ENCODE measurements at places on chromosomes 4 and X. TPM values are rescaled to one million over a fixed set of nuclear protein-coding genes. Genes with fewer than 3 reads are reported as not detected.

GRCh38 chr4:95548738-95549245, at the start of gene UNC5C:
Gene UNC5C (minus strand): TSS chr4:95548973.
- no peak within 1 kb of the TSS for H3K27ac ChIP-seq
- peak; percentile 58 for DNase-seq
- H3K4me3 ChIP-seq = peak within 1 kb of the TSS; percentile 86

DNA sequence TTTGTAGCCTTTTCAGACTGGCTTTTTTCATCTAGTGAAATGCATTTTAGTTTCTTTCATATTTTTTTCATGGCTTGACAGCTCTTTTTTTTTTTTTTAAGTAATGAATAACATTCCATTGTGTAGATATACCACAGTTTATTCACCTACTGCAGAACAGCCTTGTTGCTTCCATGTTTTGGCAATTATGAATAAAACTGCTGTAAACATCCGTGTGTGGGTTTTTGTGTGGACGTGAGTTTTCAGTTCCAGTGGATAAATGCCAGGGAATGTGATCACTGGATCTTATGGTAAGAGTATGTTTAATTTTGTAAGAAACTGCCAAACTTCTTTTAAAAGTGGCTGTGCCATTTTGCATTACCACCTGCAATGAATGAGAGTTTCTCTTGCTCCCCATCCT, 160.8 kb downstream of the SOWAHB start:
- peaks cover 2% of the 10 kb centered on the region for H3K27me3 ChIP-seq
- no peaks in the 10 kb centered on the region for H3K36me3 ChIP-seq
- peaks cover 8% of the 10 kb centered on the region for H3K4me1 ChIP-seq
- DNase-seq = no peak
- H3K27ac ChIP-seq = no peak overlapping the region

GRCh38 chrX:6131287-6131686, 97.4 kb downstream of the NLGN4X start:
- H3K27me3 ChIP-seq = no peaks in the 10 kb centered on the region
- no peak for DNase-seq
- H3K4me1 ChIP-seq = no peaks in the 10 kb centered on the region
- H3K36me3 ChIP-seq = no peaks in the 10 kb centered on the region

- H3K36me3 ChIP-seq = peaks cover 47% of the 10 kb centered on the region
- no peak for DNase-seq
- H3K27ac ChIP-seq = no peak overlapping the region
These were observed 38.6 kb downstream of the ZNF827 start for GRCh38 chr4:145899886-145900460.

DNA sequence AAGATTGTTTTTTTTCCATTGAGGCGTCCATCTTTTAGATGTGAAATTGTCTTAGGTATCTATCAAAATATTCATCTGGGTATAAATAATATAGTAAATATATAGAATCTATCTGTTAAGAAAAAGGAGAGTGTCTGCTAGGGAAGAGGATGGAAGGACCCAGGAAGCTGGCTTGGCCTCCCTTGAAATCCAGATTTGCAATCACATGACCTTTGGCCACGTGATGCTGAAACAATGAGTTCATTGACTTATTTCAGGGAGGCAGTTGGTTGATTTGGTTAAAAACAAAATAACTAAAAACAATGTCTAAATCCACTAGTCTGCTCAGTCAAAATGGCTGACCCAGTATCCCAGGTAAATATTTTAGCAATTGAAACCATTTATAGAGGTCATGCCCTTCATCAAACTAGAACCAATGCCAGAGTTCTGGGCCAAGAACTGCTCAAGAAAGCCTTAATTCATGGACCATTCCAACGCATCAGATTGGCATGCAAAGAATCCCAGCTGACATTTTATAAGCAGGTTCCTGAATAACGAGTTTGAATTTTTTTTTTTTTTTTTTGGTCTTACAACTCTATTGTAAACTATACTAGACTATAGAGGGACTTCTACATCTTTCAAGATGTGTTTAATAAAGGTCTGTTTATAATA, 172.7 kb downstream of the MID1 start:
- no peaks in the 10 kb centered on the region for H3K4me1 ChIP-seq
- H3K36me3 ChIP-seq = no peaks in the 10 kb centered on the region
- no peak overlapping the region for H3K4me3 ChIP-seq
- H3K27me3 ChIP-seq = no peaks in the 10 kb centered on the region

GRCh38 chrX:14777525-14777924, 95.3 kb downstream of the FANCB start:
- H3K4me3 ChIP-seq = no peak overlapping the region
- no peak overlapping the region for H3K27ac ChIP-seq
- DNase-seq = no peak
- no peaks in the 10 kb centered on the region for H3K4me1 ChIP-seq
- no peaks in the 10 kb centered on the region for H3K36me3 ChIP-seq

DNA sequence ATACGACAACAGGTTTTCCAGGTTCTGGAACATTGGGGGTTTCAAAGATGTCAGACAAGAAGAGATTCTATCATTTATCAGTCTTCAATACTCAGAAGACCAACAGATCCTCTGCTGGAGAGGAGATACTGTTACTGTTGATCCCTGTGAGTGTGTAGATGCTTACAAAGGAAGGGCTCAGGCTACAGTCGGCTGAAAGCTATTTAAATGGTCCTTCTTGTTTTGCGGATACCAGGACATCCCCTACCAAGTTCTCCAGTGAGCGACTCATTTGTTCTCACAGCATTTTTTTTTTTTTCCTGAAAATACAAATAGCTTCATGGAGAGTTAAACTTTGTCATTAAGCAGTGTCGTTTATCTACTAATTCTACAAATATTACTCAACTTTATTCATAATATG, 201.6 kb downstream of the CAMK2D start:
- H3K27me3 ChIP-seq = no peaks in the 10 kb centered on the region
- H3K36me3 ChIP-seq = peaks cover 33% of the 10 kb centered on the region

DNA sequence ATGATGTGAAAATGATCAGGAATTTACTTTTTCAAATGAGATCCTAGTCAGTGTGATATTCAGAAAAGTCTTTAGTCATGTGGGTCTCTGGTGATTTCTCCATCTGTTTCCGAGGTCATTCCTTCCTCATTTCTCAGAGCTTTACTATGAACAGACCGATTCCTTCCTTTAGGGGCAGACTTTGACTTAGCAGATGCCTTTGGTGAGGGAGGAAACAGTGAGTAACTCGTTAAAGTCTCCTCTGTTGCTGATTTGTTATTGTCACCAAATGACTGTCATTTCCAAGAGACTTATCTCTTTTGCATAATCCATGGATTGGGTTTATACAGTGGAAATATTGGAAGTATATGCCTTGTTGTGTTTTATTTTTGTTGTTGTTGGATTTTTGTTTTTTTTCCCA, 76.2 kb upstream of the CD99 start:
- peaks cover 74% of the 10 kb centered on the region for H3K36me3 ChIP-seq
- H3K27me3 ChIP-seq = no peaks in the 10 kb centered on the region
- H3K4me1 ChIP-seq = peaks cover 46% of the 10 kb centered on the region
- DNase-seq = no peak
- peak overlapping the region; percentile 39 for H3K4me3 ChIP-seq

GRCh38 chr4:1763550-1764080, 29.5 kb upstream of the FGFR3 start:
- H3K27ac ChIP-seq = no peak overlapping the region
- H3K27me3 ChIP-seq = peaks cover 23% of the 10 kb centered on the region
- peaks cover 8% of the 10 kb centered on the region for H3K4me1 ChIP-seq

GRCh38 chrX:56783450-56783831, 54.4 kb downstream of the NBDY start:
- H3K4me1 ChIP-seq = peaks cover 28% of the 10 kb centered on the region
- no peaks in the 10 kb centered on the region for H3K27me3 ChIP-seq
- peaks cover 4% of the 10 kb centered on the region for H3K36me3 ChIP-seq
- no peak overlapping the region for H3K4me3 ChIP-seq
- H3K27ac ChIP-seq = no peak overlapping the region
- DNase-seq = no peak

DNA sequence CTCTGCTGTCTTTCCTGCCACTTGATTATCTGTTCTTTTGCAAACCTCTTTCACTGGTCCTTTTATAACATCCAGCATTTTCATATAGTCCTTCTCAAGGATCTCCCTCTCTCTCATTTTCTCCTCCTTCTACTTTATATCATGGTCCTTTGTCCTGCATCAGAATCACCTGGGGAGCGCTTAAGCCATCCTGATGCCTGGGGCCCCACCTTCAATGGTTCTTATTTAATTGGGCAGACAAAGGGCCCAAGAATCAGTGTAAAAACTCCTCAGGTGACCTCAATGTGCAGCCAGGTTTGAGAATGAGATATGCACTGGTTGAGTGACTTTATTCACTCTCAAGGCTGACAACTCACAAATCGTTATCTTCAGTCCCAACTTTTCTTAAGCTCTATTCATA, 283.9 kb downstream of the UNC5C start:
- H3K27ac ChIP-seq = no peak overlapping the region
- no peak overlapping the region for H3K4me3 ChIP-seq
- no peak for DNase-seq
- no peaks in the 10 kb centered on the region for H3K36me3 ChIP-seq
- H3K4me1 ChIP-seq = no peaks in the 10 kb centered on the region
- no peaks in the 10 kb centered on the region for H3K27me3 ChIP-seq

GRCh38 chr4:122450847-122451246, 5.7 kb downstream of the IL2 start:
- H3K27me3 ChIP-seq = no peaks in the 10 kb centered on the region
- peaks cover 24% of the 10 kb centered on the region for H3K4me1 ChIP-seq
- peak overlapping the region; percentile 74 for H3K4me3 ChIP-seq
- H3K36me3 ChIP-seq = peaks cover 54% of the 10 kb centered on the region
- DNase-seq = peak; percentile 69

DNA sequence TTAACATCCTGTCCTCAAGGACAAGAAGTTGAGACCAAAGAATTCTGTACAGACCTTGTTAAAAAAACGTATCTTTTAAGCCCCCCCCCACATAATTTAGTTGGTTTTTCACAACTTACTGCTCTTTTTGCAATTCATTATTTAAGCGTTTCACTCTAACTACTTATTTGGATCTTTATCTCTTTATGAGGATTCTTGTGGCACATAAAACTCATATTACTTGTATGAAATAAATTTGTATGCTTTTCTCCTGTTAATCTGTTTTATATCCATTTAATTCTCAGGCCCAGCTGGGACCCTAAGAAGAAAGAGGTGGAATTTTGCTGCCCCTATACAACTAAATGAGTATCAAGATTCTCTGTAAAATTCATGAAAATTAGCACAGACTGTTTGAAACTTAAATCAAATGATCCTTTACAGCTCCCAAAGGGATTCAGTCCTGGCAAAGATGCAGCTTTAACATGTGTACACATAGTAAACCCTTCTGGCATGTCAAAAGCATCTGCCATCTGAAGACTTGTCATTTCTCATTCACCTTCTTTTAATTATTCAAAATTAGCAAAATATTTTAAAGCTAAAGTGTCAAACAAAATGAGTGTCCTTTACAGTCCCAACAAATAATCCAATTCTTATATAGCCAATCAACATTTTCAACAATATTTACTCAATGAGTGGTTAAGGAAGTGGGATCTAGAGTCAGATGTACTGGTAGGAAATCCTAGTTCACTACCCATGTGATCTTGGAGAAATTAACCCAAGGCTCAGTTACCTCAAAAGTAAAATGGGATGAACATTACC, 17.7 kb downstream of the ARAP2 start:
- H3K4me3 ChIP-seq = no peak overlapping the region
- H3K4me1 ChIP-seq = peaks cover 31% of the 10 kb centered on the region
- DNase-seq = no peak

GRCh38 chr4:72591547-72592454, 22.8 kb upstream of the ADAMTS3 start:
- DNase-seq = no peak
- H3K4me1 ChIP-seq = no peaks in the 10 kb centered on the region
- no peak overlapping the region for H3K4me3 ChIP-seq
- no peaks in the 10 kb centered on the region for H3K36me3 ChIP-seq
- H3K27me3 ChIP-seq = no peaks in the 10 kb centered on the region

- H3K27me3 ChIP-seq = no peaks in the 10 kb centered on the region
- peak; percentile 81 for DNase-seq
These were observed 64.6 kb downstream of the COX7B2 start for GRCh38 chr4:46844325-46844917.

- no peak overlapping the region for H3K27ac ChIP-seq
- H3K27me3 ChIP-seq = no peaks in the 10 kb centered on the region
- H3K4me1 ChIP-seq = no peaks in the 10 kb centered on the region
- H3K4me3 ChIP-seq = no peak overlapping the region
- H3K36me3 ChIP-seq = no peaks in the 10 kb centered on the region
- DNase-seq = no peak
These were observed 962.0 kb downstream of the CCSER1 start for GRCh38 chr4:91089178-91089577.

- DNase-seq = no peak
- H3K36me3 ChIP-seq = no peaks in the 10 kb centered on the region
- H3K27me3 ChIP-seq = no peaks in the 10 kb centered on the region
- H3K4me1 ChIP-seq = no peaks in the 10 kb centered on the region
- H3K4me3 ChIP-seq = no peak overlapping the region
- no peak overlapping the region for H3K27ac ChIP-seq
These were observed 288.5 kb upstream of the ARSJ start for GRCh38 chr4:114267976-114268375.

GRCh38 chr4:8199594-8200301, 658 bp downstream of the SH3TC1 start:
- H3K4me3 ChIP-seq = peak overlapping the region; percentile 95
- H3K4me1 ChIP-seq = peaks cover 35% of the 10 kb centered on the region
- peaks cover 4% of the 10 kb centered on the region for H3K27me3 ChIP-seq

GRCh38 chr4:10593130-10593529, 91.4 kb downstream of the CLNK start:
- H3K27ac ChIP-seq = no peak overlapping the region
- H3K4me1 ChIP-seq = peaks cover 8% of the 10 kb centered on the region
- no peak for DNase-seq
- no peak overlapping the region for H3K4me3 ChIP-seq
- no peaks in the 10 kb centered on the region for H3K27me3 ChIP-seq

- peaks cover 13% of the 10 kb centered on the region for H3K4me1 ChIP-seq
- no peak for DNase-seq
- H3K27me3 ChIP-seq = peaks cover 40% of the 10 kb centered on the region
- H3K36me3 ChIP-seq = peaks cover 1% of the 10 kb centered on the region
- no peak overlapping the region for H3K27ac ChIP-seq
These were observed 103.7 kb downstream of the CEP135 start for GRCh38 chr4:56052481-56052880.

DNA sequence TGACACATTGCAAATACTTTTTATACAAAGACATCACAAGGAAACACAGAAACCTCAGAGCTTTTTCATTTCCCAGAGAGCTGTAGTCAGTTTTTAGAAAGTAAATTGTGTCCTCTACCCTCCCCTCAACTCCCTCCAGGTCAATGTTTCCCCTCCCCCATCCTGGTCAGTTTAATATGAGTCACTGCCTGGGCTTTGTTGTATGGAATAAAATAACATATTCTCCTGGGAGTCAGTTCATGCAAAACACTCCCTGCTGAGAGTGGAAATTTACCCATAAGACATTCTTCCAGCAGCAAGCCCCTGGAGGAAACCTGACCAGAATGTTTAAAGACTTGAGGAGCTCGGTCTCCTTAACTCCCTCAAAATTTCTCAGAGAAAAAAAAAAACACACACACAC, 270.1 kb upstream of the LDB2 start:
- DNase-seq = no peak
- no peak overlapping the region for H3K27ac ChIP-seq
- H3K4me1 ChIP-seq = no peaks in the 10 kb centered on the region
- peaks cover 5% of the 10 kb centered on the region for H3K27me3 ChIP-seq
- H3K36me3 ChIP-seq = no peaks in the 10 kb centered on the region

FUNDC2 gene
- 75.7 TPM for total RNA-seq

PNCK gene
- 0.36 TPM for total RNA-seq

CT45A3 gene
- total RNA-seq = not detected

WNK3 gene
- 0.12 TPM for total RNA-seq

F9 gene
- not detected for total RNA-seq

REELD1 gene
- total RNA-seq = not detected

SSX2B gene
- total RNA-seq = not detected

KLHL4 gene
- not detected for total RNA-seq

STATH gene
- total RNA-seq = not detected

SPATA4 gene
- 0.12 TPM for total RNA-seq

LPAR4 gene
- total RNA-seq = not detected

COL4A5 gene
- total RNA-seq = not detected
